ENCODE measurements at places on chromosomes 7 and 10.

GRCh38 chr7:6252748-6253147, 19.7 kb downstream of the CYTH3 start:
- DNase-seq = peak; percentile 57

- DNase-seq = no peak
Observed at GRCh38 chr10:34669079-34669478, 146.0 kb downstream of the PARD3 start.

GRCh38 chr7:149787428-149788299, 14.3 kb upstream of the ZNF467 start:
- DNase-seq = no peak

- no peak for DNase-seq
Observed at GRCh38 chr7:116713918-116714317, 41.9 kb downstream of the MET start.

- no peak for DNase-seq
Observed at GRCh38 chr10:46299286-46299535, 12.4 kb downstream of the ANTXRL start.

GRCh38 chr10:107930037-107930436, 765.5 kb upstream of the SORCS1 start:
- DNase-seq = no peak

- peak; percentile 86 for DNase-seq
Observed at GRCh38 chr10:61140765-61141392, 196.9 kb upstream of the RHOBTB1 start.

DNA sequence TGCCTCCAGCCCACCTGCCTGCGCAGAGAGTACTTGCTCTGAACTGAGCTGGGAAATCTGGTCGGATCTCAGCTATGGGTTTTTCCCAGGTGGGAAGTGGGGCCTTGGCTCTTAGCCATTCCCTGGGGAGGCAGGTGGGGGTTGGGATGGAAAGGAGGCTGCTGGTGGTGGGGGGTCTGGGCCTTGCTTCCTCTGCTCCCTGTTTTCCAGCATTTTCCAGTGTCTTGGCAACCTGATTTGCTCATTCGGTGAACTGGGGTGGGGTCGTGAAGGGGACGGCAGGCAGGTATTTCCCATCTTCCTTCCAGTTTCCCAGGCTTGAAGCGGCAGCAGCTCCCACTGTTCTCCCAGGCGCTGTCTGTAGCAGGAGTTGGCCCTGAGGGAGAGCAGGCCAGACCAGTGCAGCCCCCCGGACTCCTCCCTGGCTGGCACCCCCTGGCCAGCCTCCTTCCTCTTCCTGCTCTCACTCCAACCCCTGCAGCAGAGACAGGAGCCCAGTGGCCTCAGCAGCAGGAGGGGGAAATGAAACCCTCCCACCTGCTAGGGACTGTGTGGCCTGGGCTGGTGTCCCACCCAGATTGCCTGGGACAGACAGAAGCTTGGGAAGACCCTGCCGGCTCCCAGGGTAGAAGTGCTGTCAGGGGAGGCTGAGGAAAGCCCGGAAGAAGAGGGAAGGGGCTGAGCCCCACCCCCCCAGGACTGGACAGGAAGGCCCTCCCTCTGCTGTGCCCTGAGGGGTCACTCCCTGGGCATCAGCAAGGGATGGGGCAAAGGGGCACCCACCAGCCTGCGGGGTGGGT, 6.6 kb downstream of the TRIM8 start:
- DNase-seq = no peak

DNA sequence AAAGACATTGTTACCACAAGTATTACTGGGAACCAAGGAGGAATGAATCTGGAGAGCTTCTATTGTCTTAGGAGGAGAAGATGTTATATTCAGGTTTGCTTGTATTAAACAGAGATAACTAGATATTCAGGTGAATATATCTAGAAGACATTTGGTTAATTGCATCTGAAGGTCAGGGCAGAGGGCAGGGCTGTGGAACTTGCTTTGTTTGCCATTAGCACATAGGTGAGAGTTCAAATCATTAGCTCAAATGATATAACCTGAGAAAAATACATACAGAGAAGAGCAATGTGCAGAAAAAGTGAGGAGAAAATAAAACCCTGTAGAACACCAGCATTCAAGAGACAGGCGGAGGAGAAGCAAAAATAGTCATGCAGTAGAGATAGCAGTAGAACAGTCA, 116.8 kb downstream of the DNAJB9 start:
- DNase-seq = no peak

GRCh38 chr7:53988376-53988775, 553.8 kb upstream of the VSTM2A start:
- no peak for DNase-seq

DNA sequence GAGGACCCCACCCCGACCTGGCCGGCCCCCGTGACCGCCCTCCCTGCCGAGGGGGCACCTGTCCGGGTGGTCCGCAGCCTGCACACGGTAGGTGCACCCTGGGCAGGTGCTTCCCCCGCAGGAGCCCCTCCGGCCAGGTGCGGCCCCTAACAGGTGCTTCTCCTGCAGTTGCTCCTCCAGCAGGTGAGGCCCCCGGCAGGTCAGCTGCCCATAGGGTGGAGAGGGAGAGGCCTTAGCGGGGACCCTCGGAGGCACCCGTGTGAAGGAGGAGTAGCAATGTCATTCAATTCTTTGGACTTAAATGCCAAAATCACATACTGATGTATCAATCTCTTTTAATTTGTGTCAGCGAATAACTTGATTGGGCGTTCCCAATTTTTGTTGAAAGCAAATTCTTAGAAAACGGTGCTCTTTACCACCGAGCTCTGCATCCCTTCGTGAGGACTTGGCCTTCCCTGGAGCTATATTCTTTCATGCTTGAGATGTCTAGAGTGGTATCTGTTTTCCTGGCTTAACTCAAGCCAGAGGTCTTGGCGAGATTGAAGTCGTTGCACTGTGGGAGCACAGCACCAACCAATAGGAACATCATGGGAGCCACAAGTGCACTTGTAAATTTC, 738 bp upstream of the NCAPG2 start:
- no peak for DNase-seq

DNA sequence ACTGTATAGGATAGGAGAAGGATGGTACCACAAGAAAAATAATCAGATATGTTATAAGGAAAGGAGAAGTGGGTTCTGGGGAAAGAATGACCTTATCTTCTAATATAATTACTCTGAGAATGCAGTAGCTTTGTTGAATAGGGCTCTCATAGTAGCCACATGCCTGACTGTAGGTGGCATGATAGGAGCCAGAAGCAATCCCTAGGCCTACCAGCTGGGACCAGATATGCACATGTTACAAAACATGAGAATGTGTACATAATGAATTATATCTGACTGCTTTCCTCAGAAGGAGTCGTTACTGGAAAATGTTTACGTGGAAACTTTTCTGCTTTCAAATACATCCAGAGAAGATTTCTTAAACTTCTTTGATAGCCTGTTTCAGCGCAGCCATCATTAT, 53.2 kb upstream of the FAM3C start:
- peak; percentile 54 for DNase-seq

DNA sequence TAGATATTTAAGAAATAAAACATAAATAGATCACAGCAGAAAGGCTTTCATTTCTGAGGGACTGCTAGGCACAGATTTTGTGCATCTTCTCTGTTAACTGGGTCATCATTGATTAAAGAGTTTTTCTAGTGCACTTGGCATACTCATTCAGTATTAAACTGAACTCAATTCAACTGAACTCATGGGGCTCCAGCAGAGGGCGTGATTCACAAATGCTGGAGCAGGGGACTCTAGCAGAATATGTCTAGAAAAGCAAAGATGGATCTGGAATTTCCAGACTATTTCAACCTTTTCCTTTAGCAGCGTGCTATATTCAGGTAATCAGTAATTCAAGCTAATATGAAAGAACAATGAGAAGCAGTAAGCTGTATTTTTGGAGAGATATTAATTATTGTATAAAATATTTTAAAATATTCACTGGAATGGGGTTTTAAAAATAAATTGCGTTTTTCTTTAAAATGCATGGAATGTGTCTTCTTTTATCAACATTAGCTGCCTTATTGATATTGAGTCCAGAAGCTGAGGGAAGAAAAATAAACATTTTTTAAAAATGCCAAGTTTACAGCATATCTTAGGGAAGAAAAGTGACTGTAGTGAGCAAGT, 296.8 kb upstream of the CACNA2D1 start:
- DNase-seq = peak; percentile 87

DNA sequence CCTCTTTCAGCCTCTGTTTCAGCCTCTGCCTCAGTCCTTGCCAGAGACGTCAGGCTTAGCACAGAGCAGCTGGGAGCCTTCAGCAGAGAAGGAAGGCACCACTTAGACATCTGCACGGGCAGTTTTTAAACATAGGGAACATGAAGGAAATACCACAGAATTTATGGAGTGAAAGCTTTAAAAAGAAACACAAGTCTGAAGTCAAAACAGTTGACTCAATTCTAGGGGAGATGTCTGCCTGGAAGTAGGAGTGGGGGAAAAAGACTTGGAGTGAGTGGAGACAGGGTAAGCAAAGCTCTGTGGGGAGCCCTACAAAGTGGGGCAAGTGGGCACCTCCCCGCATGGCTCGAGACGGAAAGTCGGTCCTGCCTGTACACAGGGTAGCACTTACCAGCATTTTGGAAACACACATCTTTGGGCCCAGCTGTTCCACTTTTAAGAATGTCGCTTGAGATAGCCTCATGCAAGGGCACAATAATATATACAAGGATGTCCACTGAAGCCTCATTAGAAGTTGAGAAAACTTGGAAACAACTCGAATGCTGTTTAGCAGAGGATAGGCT, 5.0 kb upstream of the TBXAS1 start:
- peak; percentile 28 for DNase-seq

DNA sequence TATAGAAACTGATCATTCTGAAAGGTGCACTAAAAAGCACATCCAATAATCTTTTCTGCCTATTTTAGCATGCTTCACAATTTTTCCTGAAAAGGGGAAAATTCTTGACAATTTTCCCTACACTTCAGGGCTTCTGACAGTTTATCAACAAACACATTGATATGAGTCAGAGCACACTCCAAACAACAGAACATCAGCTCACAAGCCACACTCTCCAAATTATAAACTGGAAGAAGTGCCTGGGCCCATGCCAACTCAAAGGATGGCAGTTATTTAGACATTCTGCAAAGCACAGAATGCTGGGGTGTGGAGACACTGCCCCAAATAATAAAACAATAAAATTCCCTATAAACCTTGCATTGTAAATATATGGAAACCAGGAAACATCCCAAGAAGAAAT, 90.8 kb downstream of the ELAPOR2 start:
- no peak for DNase-seq

DNA sequence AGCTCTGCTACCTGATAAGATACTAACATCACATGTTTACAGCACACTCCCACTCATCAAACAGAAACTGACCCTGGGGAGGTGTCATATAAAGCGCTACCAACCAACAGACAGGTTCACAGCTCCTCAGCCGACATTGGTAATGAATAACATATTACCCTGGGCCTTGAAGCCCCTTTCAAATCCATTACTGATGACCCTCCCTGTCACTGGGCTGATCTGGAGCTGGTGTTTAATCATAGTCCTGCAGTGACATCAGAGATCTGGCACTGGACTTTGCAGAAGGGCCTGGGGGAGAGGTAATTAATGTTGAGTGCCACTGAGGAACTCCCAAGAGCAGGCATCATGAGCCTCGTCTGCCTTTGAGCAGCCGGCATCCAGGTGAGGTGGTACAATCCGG, 306.5 kb upstream of the NFE2L3 start:
- no peak for DNase-seq

DNA sequence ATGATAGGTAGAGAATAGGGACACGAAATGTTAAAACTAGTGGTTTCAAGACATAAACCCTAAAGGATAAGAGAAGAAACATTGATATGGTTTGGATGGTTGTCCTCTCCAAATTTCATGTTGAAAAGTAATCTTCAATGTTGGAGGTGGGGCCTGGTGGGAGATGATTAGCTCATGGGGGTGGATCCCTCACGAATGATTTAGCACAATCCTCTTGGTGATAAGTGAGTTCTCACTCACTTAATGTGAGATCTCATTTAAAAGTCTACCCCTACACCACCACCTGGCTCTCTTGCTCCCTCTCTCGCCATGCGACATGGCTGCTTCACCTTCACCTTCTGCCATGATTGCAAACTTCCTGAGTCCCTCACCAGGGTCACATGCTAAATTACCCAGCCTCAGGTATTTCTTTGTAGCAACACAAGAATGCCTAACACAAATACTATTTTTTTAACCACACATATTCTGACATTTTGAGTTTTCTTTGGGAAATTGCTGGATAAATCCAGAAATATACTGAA, 242.4 kb upstream of the PHF14 start:
- DNase-seq = no peak
